Left kidney (tissue), 8 donors: ENCODE measurements at places on chromosomes 2 and 18. TPM values are rescaled to one million over a fixed set of nuclear protein-coding genes. Genes with fewer than 3 reads are reported as not detected.

- no peak for DNase-seq
Measured at GRCh38 chr2:9769171-9770005, 73.9 kb upstream of the TAF1B start.

DNA sequence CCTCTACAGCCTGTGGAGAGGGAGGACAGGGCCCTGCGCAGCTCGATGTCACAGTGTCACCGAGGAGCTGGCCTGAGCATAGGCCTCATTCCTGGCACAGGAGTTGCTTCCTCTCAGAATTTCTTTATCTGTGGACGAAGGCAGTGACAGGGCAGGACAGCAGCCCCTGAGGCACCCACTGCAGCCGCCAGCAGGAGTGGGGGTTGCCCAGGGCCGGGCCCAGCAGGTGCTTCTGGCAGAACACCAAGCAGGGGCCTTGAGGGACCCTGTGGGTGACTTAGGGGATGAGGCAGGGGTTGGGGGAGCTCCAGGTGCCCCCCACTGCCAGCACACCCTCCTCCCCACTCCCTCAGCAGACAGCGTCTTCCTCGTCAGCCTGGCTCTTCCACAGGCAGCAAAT, 290.0 kb downstream of the PHLPP1 start:
- no peak for DNase-seq

- DNase-seq: no peak
Measured at GRCh38 chr2:235494716-235495372, 1.0 kb downstream of the AGAP1 start.

Gene NEU4
- polyA plus RNA-seq: 1.2 TPM

- DNase-seq: no peak
Measured at GRCh38 chr2:72145289-72145657, 2.4 kb downstream of the CYP26B1 start.

DNA sequence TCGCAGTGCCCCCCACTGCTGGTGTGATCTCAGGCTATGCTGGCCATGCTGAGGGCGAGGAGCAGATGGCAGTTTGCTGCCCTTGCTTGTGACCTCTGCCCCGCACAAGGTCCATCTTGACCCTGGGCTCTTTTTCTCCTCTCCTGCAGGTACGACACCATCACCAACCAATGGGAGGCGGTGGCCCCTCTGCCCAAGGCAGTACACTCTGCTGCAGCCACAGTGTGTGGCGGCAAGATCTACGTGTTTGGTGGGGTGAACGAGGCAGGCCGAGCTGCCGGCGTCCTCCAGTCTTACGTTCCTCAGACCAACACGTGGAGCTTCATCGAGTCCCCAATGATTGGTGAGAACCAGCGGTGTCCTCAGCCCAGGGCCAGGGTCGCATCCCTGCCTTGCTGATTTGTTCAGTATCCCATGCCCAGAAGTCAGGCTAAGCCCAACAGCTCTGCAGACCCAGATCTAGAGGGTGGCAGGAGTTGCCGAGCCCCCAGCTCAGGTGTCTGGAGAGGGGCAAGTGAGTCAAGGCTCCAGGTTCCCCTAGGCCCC, 223.8 kb downstream of the ATAD2B start:
- no peak for DNase-seq

Gene NRP2
- 63.7 TPM for polyA plus RNA-seq

GRCh38 chr18:31573051-31573450, 18.6 kb upstream of the TTR start:
- DNase-seq: no peak

GRCh38 chr18:45379903-45380302, 235.4 kb upstream of the SLC14A2 start:
- DNase-seq: no peak

- DNase-seq: no peak
Measured at GRCh38 chr2:239241431-239241960, 159.3 kb downstream of the HDAC4 start.
